A549 treated with DMSO at 1 μM for 4 hours (cell line): ENCODE measurements at places on chromosomes 5 and 9. TPM values are rescaled to one million over a fixed set of nuclear protein-coding genes. Genes with fewer than 3 reads are reported as not detected.

The XPA gene
- 12.1 to 14.5 TPM (median 13.4 TPM) in 5 replicates for total RNA-seq

The EGFLAM gene
- 0.06 to 0.18 TPM (median 0.08 TPM) in 3 of 5 replicates, not detected in the others for total RNA-seq

The NKD2 gene
- 8.7 to 13.3 TPM (median 10.7 TPM) in 5 replicates for total RNA-seq

The MBLAC2 gene
- total RNA-seq = 2.0 to 3.7 TPM (median 3.3 TPM) in 5 replicates

The CEL gene
- total RNA-seq = 0.38 to 1.0 TPM (median 0.65 TPM) in 5 replicates

The KIF4B gene
- 0.03 to 0.05 TPM (median 0.04 TPM) in 3 of 5 replicates, not detected in the others for total RNA-seq

The LCN1 gene
- not detected in 5 replicates for total RNA-seq
